ENCODE measurements at places on chromosomes 16 and 17.

- DNase-seq, result no peak
Observed at GRCh38 chr17:4019275-4019674, 55.0 kb upstream of the ATP2A3 start.

GRCh38 chr17:61400066-61400716, 548 bp downstream of the TBX2 start:
- no peak for DNase-seq

GRCh38 chr17:8384801-8385378, 1.9 kb upstream of the RPL26 start:
- no peak for DNase-seq

DNA sequence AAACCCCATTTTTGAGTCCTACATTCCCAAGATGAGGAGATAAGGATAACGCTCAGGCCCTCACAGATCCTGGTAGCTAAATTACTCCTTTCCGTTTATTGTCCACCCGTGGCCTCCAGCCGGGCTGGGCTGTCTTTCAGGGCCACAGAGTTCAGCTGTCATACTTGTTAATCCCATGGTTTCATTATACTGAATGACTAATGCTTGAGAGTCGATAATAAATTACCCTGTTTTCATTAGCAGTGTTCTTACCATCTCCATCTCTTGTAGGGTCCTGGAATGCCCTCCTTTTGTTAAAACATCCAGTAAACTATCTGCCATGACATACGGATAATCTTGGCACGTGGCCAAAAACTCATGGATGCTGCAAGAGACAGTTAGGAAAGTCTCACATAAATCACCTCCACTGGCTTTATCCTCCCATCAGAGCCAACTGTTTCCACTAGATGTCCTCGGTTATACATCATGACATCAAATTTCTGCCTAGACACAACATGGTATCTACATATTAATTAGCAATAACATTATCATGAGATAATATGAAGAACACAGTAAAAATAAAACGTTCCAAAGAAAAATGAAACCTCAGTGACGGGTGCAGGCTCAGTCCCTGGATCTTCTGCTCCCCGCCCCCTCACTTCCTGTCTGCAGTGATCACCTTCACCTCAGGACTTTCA, 45.3 kb downstream of the BRD7 start:
- DNase-seq, result no peak

GRCh38 chr16:67632415-67633172, 12.3 kb upstream of the CARMIL2 start:
- DNase-seq, result no peak

DNA sequence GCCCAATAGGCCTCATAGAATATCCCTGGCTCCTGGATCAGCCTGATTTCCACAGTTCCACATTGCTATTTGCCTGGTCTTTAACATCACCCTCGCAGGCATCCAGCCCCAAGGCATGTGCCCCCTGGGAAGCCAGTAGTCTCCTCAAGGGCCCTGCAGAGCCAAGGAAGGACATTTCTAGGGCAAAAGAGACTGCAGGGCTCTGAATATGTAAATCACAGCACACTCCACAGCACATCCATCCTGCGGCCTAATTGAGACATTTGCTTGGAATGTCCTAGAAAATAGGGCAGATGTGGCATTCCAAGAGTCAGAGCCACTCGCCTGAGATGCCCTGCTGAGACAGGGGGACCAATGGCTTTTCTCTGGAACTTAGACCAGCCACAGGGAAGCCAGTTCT, 11.4 kb upstream of the C16orf78 start:
- no peak for DNase-seq

DNA sequence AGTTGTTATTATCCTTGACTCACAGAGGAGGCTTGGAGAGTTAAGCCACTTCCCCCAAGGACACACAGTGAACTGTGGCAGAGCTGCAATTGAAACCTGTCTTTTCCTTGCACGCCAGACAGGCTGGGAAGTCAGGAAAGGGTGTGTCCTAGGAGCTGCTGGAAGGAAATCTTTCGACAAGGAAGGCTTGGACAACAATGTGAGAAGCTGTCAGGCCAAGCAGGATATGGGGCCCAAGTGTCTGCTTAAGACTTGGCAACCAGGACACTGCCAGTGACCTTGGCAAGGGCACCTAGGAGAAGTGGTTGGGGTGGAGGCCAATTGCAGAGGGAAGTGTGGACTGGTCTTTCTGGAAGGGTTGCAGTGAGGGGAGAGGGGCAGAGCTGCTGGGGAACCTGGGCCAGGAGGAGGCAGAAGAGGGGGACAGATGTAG, 2.1 kb upstream of the CAMKK1 start:
- no peak for DNase-seq

GRCh38 chr16:58699151-58699550, 14.6 kb upstream of the SLC38A7 start:
- no peak for DNase-seq
